ENCODE measurements at places on chromosomes 7 and 10. TPM values are rescaled to one million over a fixed set of nuclear protein-coding genes. Genes with fewer than 3 reads are reported as not detected.

DNA sequence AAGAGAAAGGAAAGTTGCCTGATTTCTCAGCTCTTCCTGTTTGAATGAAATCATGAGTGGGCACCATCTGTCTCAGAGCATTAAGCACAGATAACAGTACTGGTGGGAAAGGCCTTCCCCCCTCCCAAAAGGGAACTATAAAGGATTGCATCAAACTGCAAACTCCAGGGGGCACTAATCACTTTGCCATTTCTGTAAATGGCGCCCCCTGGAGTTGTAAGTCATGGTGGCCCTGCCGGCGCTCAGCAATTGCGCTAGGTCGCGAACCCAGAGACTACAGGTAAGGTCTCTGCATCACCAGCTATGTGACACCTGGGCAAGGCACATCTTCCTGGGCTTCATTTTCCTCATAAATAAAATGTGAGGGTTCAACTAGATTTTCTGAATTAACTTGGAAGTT lies 11.1 kb downstream of the LRRC4 start:
- no peak for DNase-seq

- no peak for DNase-seq
Observed at GRCh38 chr10:69952069-69952800, 100.4 kb upstream of the MACROH2A2 start.

DNA sequence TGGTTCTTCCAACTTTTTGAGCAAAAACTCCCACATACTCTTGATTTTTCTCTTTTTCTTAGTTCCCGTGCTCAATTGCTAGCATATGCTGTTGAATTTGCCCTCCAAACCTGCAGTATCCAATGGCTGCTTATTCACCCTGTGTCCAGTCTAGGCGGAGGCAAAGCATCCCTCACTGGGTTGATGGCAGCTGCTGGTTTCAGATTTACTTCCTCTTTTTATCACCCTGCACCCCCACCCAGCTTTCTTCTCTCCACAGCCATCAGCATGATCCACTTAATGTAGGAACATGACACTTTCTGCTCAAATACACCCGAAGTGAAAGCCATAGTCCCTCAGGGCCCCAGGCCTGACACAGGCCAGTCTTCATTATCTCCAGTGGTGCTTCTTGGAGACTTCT lies 87.6 kb upstream of the ADARB2 start:
- DNase-seq, result no peak

DNA sequence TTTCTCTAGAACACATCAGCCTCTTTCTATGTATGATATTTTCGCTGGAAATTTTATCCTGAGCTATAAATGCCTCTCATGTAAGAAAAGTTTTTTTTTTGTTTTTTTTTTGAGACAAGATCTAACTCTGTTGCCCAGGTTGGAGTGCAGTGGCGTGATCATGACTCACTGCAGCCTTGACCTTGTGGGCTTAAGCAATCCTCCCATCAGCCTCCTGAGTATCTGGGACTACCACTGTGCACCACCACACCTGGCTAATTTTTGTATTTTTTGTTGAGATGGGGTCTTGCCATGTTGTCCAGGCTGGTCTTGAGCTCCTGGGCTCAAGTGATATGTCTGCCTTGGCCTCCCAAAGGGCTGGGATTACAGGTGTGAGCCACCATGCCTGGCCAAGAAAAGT lies 80.4 kb downstream of the ADK start:
- no peak for DNase-seq

- DNase-seq, result no peak
Observed at GRCh38 chr7:23065974-23066373, 39.6 kb upstream of the KLHL7 start.

DNA sequence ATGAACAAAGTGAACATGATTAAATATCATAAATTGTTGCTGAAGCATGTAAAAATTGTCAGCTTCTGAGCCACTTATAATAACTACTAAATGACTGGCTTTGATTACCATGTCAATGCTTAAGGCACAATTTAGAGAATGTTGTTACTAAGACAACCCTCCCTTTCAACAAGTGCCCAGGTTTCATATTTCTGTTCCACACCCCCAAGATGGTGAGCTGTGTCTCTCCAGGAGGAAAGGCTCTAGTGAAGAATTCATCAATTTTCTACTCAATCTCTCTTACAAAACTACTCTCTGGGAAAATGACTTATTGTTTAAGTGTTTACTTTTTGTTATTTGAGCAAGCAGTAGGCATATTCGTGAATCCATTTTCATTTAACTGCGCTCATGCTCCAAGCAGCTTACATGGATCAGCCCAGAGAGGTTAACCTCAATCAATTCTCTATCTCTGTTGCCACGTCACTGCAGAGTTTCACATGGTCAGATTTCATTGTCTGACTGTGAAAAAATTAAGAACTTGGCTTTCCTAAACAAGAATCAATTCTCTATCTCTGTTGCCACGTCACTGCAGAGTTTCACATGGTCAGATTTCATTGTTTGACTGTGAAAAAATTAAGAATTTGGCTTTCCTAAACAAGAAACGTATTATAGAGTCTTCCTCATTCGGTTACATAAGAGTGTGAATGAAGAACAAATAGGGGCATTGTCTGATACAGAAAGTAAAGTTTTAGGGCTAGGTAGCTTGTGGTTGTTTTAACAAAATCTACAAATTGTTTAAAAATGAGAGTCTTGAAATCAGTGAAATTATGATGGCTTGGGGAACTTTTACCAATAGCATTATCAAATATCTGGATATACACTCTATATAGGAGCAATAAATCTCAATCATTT lies 49.7 kb downstream of the CCDC71L start:
- no peak for DNase-seq

CNNM1 gene
- total RNA-seq, result 0.21 TPM

All from activated T-helper 2 cell treated with anti-CD3 and anti-CD28 coated beads, Interferon-gamma antibody, Interleukin-2, Interleukin-4, amounts not matched to agents 10 μg/mL and 5 μg/mL and 100 μg/mL, durations not matched to agents 14 hours and 24 hours and 36 hours (primary cell).